CD4-positive, alpha-beta T cell treated with Interleukin-2 at 100 ng/mL for 4 hours (primary cell): ENCODE measurements at places on chromosomes 11 and 22.

DNA sequence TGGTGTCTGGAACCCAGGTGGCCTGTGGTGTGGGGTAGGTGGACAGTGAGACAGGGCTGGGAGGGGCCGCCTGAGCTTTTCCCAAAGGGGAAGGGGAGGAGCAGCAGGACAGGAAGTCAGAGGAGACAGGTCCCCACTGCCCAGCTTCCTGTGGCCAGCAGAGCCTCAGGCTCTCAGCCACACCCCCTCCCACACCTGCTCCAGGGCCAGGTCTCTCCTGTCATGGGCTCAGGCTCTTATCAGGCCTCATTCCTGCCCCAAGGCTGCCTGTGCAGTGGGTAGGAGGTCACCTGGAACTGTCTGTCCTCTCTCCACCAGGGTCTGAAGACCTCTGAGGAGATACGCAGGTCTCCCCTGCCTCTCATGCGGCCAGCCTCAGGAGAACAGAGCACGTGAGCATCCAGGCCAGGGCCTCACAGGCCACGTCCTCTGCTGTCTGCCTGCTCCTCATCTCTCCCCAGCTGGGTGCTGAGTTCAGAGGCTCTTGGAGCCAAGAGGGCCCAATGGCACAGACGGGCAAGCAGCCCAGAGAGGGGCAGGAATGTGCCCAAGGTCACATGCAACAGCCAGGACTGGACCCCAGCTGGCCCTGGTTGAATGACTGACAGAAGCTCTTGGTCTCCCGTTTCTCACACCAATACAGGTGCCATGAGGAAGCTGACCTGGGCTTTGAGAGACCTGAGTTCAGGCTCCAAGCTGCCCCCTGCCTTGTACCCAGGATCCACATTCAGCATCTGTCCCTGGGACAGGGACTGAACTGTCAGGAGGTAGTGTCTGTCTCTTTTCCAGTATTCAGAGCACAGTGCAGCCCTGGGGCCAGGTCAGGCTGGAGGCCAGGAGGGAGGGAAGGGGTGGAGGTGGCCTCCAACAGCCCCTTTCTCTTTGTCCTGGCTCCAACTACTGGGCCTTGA lies 16.7 kb downstream of the STARD10 start:
- DNase-seq = no peak

GRCh38 chr11:102950622-102951081 lies 4.9 kb downstream of the MMP13 start:
- DNase-seq = no peak

DNA sequence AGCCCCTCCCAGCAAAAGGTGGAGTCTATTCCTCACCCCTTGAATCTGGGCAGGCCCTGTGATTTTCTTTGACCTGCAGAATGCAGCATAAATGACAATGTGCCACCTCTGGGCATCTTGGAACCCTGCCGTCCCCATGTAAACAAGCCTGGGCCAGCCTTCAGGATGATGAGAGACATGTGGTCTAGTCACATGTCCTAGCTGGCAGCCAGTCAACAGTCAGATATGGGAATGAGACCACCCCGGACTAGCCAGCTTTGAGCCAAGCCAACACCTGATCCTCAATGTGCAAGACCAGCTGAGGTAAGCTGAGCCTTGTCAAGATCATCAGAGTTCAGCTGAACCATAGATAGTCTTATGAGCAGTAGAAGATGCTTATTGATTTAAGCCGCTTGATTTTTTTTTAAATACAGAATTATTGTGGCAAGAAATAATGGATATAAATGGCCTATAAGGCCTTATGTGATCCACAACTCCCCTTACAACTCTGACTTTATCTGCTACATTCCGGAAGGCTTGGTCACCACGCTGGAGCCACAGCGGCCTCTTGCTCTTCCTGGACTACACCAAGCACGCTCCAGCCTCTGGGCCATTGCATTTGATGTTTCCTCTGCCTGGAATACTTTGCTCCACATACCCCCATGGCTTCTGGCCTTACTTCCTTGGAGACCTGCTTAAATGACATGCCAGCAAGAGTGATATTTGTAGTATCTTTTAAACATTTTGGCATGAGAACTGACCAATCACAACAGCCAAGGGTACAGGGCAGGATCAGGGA lies 225.9 kb upstream of the SESN3 start:
- no peak for DNase-seq

GRCh38 chr22:34902335-34902734 lies 163.6 kb upstream of the ISX start:
- DNase-seq = no peak

DNA sequence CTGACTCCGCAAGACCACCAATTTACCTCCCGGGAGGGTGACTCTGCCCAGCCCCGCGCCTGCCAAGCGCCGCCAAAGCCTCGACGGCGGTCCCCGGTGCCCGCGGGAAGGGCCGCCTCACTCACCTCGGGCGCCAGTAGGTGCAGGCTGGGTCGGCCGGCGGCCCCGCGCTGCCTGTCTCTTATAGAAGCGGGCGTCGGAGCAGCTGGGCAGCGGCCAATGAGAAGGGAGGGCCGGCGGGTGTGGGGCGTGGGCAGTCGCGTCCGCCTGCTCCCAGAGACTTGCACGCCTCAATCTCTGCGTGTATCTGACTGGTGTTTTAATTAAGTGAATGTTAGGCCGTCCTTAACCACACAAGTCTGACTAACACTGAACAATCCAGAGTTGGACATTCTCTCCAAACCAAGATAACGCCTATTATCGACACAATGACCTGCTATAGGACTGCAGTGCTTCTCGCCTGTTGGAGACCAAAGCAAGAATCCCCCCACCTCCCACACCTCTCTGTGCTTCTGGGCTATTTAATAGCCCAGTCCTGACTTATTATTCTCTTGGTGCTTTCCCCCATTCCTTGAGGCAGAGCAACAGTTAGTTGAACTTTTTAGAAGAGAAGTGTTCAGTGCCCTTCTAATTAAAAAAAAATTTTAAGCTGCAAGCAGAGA lies at the start of gene TPH1:
TSS of gene TPH1 (minus strand) at position 154 of the 662 bp plus-strand sequence. CDS start 5,507 bp downstream, outside the sequence.
- no peak for DNase-seq

DNA sequence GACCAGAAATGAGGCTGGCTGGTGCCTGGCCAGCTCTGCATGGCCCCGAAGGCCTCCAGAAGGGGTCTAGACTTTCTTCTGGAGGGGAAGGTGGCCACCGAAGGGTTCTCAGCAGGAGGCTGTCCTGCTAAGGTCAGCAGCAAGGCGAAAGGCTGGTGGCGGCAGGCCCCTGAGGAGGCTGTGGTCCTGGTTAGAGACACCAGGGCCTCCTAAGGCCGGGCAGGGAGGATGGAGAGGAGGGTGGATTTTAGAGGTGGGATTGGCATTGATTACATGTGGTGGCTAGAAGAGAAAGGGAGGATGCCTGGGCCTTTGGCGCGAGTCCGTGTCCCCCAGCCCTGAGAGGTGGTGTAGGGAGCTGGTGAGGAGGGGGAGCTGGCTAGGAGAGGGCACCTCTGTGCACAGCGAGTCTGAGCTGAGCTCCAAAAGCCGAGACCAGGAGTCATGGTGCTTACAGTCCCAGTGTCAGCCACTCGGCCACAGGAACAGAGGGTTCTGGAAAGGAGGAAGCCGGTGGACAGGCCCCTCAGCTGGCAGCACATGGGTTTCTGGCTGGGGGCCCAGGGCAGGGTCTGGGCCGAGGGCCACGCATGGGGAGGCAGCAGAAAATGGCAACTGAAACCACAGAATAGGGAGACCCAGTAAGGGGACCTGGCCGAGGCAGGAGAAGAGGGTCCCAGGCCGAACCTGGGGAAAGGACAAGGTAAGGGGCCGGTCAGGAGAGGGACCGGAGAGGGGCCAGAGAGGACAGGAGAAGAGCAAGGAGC lies 2.5 kb downstream of the FERMT3 start:
- DNase-seq = no peak

GRCh38 chr11:88402784-88403183 lies 65.2 kb upstream of the CTSC start:
- DNase-seq = no peak

DNA sequence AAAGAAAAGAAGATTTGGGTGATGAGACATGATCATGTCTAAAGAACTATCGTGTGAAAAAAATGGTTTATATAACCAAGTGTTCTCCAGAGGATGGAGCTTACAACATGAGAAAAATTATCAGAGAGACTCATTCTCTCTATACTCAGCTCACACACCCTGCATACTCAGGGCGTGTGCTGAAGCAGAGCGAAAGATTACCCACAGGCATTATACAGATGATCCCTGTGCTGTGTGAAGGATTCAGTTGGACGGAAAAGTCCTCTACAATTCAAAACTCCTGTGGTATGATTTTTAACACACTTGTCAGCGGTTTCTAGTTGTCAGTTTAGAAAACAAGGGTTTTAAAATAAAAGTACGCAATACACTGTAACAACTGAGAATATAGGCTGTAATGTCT lies 267.3 kb downstream of the DLG2 start:
- no peak for DNase-seq

- no peak for DNase-seq
Measured at GRCh38 chr22:25373961-25374360, 154.5 kb downstream of the CRYBB2 start.

- DNase-seq = no peak
Measured at GRCh38 chr11:17010851-17011420, 3.3 kb downstream of the PLEKHA7 start.

DNA sequence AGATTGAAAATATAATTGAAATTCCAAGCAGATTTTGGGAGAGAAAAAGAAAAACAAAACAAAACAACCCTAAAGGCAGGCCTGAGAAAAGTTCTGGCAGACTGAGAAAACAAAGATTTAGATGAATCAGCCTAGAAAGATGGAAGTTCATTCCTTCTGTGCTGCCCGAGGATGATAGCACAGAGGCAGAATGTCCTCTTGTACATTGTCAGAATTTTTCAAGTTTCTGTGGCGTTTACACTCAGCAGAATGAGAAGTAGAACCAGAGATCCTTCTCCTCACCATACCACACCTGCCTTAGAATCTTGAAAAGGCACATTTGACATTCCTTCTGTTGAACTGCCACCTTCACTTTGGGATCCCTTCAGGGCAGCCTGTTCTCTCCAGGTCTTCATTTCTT lies 62.5 kb upstream of the IZUMO1R start:
- no peak for DNase-seq

GRCh38 chr11:71432761-71433647 lies 15.2 kb downstream of the DHCR7 start:
- no peak for DNase-seq

DNA sequence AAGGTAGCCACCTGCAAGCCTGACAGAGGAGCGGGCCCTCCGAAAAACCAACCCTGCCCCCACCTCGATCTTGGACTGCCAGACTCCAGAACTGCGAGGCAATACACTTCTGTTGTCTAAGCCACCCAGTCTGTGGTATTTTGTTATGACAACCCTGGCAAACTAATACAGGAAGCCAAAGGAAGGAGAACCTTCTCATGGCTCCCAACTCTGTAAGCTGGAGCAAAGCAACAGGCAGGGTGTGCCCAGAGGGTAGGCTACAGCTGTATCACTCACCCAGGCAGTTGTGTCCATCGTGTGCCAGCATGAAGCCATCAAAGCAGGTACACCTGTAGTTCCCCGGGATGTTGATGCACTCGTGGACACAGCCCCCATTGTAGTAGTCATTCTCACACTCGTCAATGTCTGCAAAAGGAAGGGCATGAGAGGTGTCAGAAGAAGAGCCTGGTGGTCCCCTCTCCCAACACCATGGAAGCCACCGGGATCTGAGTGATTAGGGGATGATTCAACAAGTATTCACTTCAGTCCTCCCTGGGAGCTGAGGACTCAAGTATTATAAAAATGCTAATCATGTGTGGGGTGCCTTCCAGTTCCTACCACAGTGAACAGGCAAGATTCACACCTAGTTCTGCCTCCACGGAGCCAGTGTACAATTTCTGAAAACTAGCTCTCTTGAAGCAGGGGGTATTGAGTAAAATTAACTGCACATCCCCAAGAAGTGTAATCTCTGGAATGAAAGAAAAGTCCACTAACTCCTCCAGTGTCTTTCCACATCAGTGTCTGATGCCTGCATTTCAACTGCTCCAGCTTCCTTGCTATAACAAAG lies 23.3 kb downstream of the SCUBE1 start:
- no peak for DNase-seq

GRCh38 chr11:113906038-113906437 lies 1.4 kb downstream of the HTR3B start:
- DNase-seq = no peak

GRCh38 chr11:132971351-132971750 lies 561.0 kb downstream of the OPCML start:
- DNase-seq = no peak

DNA sequence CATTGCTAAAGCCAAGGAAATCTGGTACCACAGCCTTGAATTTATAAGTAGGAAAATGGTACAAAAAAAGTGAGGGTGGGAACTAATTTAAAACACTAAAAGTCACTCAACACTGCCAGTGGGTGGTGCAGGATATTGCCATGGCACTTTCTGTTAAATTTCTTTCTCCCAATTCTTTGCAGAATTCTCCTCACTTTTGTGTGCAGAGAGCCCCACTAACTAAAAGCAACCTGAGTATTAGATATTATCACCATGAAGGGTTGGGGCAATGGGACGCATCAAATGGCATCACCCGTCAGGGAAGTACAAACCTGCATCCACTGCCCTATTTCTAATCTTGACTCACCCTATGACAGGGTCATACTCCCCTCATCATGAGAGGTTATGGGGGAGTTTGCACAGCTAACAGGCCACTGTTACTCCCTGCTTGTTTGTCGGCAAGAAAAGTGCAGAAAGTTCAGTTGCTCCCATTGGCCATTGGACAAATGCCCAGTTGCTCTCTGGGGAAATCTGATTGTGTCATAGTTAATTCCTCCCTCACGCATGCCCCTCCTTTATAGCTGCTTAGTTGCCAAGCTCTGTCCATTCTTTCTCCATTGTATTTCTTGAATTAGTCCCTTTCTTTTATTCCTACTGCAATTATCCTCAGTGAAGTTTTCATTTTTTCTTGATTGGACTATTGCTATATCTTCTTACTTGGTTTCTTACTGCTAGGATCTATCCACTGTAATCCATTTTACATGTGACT lies 93.8 kb upstream of the BLID start:
- no peak for DNase-seq

GRCh38 chr11:21603886-21604285 lies 589.0 kb upstream of the ANO5 start:
- DNase-seq = no peak

DNA sequence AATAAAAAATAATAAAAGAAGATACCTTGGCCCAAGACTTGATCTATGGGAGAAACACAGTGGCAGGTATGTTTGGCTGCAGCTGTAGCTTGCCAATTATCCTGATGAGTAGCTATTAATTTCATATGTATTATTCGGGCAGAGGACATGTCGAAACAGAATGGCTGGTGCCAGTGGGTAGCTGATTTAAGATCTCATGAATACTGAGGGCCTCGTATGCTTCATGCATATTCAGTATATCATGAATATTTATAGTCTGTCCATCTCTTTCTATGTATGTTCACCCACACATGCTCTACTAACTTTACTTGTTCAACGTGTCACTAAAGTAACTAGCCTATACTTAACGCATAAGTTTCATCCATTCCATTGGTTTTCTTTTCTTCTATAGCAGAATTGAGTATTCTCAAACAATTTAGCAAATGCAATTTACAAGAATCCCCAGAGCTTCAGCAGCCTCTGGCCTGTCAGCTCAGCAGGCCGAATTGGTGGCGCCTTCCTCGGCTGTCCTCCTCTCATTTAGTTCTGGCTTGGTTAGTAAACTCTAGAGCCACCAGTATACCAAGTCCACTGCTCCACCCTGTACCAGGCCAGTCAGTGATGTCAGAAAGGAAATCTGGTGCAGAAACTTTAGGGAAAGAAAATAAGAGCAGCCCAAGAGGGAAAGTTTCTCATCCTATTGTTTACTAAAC lies 17.9 kb downstream of the ART5 start:
- no peak for DNase-seq

- DNase-seq = no peak
Measured at GRCh38 chr11:94077552-94078293, 50.9 kb upstream of the PANX1 start.

GRCh38 chr11:17164361-17165246 lies 43.2 kb downstream of the PIK3C2A start:
- DNase-seq = no peak
